ENCODE measurements at places on chromosomes 7 and 10.
A peak's percentile ranks its signal among the peaks of the same experiment; 100 is the strongest.

- DNase-seq: no peak
Measured at GRCh38 chr10:83886871-83887270, 252.4 kb upstream of the GHITM start.

DNA sequence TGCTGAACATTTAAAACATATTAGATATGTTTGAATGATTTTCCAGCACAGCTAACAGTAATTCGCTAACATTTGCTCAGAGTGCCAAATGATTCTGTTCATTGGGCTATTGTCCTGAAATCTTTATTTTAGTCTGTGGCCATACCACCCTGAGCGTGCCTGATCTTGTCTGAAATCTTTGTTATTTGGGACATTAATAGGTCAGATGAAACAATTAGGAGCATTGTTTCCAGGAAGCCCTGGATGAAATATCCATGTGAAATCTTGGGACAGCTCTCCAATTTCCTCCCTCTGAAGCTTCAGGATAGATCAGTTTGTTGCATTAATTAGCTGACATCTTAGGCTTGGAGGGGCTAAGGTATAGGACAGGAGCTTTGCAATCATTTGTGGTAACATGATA lies 512.0 kb downstream of the KIF20B start:
- DNase-seq: no peak

DNA sequence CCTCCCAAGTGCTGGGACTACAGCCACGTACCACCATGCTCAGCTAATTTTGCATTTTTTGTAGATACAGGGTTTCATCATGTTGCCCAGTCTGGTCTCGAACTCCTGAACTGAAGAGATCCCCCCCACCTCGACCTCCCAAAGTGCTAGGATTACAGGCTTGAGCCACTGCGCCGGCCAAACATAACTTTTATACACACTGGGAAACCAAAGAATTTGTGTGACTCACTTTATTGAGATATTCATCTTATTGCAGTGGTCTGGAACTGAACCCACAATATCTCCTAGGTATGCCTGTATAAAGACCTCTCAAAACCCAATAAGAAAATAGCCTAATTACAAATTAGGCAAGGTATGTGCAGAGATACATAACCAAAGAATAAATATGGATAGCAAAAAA lies 182.6 kb upstream of the FEZF1 start:
- DNase-seq: no peak

DNA sequence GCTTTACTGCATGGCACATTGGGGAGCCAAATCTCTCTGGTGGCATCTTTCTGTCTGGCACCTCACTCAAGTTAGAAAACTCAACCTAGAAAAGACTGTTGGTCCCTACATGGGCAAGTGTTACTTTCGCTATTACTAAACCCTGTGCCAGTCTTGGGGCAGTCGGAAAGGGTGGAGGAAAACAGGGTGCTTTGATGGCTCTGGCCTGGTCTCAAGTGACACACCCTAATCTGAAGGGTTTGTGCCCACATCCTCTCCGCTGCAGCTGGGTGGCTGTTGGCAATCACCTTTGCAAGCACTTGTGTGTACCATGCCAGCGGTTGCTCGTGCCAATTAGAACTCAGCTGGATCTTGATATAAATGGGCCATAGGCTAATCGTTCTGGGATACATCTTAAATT lies 159.8 kb upstream of the ITGB1 start:
- no peak for DNase-seq

DNA sequence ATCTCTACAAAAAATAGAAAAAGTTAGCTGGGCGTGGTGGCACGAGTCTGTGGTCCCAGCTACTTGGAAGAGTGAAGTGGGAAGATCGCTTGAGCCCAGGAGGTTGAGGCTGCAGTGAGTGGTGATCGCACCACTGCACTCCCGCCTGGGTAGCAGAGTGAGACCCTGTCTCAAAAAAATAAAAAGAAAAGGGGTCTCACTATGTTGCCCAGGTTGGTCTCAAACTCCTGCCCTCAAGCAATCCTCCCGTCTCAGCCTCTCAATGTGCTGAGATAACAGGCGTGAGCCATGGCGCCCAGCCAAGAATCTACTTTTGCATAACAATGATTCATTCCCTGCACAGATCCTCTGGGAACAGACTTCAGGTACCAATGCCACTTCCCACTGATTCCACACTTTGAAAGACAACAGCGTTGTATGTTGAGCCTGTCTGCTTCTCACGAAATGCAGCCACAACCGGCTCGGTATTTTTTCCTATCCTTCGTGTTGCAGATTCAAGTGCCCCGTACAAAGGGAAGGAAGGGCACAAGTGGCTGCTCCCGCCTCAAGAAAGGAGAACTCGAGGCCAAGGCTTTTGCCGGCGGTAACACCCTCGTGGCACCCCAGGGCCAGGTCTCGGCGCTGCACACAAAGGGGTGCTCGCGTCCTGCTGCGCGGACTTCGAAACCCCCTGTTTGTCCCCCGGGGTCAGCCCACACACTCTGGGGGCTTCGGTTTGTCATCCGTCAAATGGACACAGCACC lies 745 bp downstream of the DAGLB start:
- DNase-seq: peak; percentile 12

- DNase-seq: no peak
Measured at GRCh38 chr10:51377932-51378599, 303.8 kb downstream of the PRKG1 start.

DNA sequence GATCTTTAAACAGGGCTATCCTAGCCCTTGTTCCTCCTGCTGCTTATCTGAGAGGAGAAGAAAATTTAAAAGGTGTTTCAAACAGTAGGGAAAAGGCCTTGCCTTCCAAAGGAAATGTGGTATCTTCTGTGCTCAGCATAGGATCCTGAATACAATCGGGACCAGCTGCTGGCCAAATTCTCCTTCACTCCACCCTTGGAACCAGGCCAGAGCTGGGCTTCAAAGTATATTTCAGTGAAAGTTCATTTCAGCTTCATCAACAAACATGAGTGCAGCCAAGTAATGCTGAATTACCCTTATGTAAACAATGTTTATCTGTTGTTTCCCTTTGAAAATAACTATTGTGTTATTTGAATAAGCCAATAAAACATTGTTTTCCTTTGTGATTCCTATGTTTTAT lies 146.5 kb upstream of the MEOX2 start:
- DNase-seq: no peak

DNA sequence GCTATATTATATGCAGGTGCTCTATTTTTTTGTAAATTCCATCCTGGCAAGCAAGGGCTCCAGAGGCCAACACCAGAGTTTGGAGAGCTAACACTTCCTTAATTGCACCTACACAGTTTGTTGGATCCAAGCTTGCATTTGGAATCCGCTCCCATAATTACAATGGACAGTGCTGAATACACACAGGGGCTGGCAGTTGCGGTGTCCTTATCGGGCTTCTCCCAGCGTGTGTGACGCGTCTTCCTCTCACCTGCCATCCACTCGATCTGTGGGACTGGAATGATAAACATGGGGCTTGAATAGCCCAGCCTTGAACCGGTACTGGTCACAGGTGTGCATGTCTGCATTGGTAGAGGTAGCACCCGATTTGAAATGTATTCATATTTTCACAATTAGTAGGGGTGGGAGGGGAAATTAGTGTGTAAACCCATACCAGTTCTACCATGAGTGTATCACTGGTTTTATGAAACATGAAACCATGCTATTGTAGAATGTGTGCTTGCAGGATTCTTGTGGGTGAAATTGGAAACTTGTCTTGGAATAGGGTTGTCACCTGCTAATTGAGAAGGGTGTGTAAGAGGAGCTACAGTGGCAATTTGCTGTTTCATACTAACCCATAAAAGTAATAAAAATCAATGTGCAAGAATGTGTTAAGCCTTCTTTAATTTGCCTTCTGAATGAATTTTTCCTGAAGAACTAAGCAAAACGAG lies 316.5 kb downstream of the WDR11 start:
- DNase-seq: no peak

GRCh38 chr10:110577056-110577455 lies 9.6 kb downstream of the SMC3 start:
- no peak for DNase-seq

DNA sequence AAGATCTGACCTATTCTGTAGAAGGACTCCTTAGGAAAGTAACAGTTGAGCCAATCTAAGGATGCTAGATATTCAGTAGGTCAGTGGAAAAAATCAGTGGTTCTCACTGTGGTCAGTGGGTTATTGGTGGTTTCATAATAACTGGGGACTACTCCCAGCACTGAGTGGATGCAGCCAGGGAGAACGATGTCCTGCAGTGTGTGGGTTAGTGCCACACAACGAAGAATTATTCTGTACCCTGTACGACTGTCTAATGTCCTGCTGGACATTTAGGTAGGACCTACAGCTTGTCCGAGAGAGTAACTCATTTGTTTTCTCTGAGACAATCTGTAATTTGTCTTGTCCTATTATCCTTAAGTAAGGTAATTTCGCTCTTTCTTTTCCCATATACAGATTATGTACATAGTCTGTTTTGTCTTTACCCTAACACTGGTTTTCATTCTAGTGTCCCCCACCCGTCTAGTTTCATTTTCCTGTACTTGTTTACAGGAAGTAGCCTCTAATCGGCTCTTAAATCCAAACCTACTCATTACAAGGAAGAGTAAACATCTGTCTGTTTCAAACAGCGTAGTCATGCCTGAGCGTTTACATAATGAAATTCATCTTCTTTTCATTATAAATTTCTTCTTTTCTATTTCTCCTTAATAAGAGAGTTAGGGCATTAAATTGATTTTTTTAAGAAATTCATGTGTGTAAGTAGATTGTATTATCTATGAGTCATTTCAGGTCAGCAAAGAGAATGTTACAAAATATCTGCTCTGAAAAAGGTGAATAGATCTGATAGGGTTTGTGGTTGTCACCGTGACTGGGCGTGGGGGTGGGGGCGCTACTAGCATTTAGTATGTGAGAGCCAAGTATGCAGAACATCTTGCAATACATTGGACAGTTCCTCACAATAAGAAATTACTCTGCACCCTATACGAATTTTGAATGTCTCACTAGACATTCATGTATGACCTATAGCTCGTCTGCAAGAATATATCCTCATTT lies 8.3 kb upstream of the ZC3HAV1L start:
- DNase-seq: peak; percentile 59

DNA sequence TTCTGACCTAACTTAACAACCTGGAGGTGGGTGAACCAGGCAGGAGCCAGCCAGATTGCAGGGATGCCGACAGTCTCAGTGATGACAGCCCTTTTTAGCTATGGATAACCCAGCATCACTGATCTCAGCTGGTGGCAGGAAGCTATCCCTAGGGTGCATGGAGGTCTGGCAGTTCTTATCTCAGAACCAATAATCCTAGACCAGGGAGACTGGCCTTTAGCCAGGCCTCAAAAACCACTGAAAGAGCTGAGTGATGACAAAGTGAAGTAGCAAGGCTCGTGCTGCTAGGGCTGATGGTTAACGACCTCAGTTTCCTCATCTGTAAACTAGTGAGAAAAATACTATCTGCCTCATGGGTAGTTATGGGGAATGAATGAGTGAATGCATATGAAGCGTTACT lies 112.5 kb downstream of the RALA start:
- no peak for DNase-seq

- no peak for DNase-seq
Measured at GRCh38 chr7:4189131-4189570, 492.9 kb upstream of the FOXK1 start.

DNA sequence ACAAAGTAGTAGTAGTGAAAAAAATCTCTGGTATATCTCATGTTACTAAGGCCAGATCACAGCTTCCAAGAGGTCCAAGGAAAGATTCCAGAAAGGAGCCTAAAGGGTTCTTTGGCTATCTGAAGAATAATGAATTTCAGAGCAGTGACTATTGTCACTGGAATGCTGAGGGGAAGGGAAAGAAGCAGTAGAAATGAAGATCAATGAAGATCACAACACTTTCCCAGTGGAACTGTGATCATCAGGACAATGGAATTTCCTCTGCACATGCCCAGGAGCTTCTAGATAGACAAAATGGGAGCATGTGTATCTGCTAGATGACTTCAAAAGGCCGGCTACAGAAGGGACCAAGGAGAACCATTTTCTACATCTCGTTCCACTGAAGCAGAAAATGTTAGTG lies 219.5 kb upstream of the PHYHIPL start:
- DNase-seq: no peak

- no peak for DNase-seq
Measured at GRCh38 chr7:22397981-22398380, 41.0 kb upstream of the RAPGEF5 start.

DNA sequence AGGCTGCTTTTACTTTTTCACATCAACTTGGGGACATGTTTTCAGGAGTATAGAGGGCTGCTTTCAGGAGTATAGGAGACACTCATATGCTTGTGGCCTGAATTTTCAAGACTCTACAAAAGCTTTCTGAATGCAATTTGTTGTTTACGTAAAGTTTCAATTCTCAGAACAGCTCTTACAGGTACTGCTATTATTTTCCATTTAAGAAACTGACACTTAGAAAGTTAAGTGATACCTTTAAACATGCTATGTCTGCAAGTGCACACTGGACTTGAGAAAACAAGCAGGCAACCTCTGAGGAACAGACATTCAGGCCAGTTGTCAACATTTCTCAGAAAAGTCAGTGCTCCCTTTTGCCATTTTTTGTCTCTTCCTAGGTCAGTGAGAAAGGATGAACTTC lies 70.0 kb upstream of the PHYHIPL start:
- DNase-seq: no peak

DNA sequence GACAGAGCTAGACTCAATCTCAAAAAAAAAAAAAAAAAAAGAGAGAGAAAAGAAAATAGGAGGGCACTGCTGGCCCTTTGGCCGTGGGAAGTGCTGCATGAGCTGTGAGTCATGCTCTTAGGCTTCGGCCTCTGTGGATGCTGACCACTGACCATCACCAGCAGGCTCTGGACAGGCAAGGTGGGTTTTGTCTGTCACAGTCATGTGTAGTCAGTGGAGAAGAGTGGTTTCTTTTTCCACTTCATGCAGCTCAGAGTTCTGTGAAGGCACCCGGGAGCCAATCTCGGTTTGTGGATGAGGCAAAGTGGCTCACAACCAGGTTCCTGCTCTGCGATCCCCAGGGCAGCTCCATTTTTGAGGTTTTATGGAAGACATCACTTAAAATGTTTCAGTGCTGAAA lies 58.1 kb downstream of the PRTFDC1 start:
- no peak for DNase-seq

DNA sequence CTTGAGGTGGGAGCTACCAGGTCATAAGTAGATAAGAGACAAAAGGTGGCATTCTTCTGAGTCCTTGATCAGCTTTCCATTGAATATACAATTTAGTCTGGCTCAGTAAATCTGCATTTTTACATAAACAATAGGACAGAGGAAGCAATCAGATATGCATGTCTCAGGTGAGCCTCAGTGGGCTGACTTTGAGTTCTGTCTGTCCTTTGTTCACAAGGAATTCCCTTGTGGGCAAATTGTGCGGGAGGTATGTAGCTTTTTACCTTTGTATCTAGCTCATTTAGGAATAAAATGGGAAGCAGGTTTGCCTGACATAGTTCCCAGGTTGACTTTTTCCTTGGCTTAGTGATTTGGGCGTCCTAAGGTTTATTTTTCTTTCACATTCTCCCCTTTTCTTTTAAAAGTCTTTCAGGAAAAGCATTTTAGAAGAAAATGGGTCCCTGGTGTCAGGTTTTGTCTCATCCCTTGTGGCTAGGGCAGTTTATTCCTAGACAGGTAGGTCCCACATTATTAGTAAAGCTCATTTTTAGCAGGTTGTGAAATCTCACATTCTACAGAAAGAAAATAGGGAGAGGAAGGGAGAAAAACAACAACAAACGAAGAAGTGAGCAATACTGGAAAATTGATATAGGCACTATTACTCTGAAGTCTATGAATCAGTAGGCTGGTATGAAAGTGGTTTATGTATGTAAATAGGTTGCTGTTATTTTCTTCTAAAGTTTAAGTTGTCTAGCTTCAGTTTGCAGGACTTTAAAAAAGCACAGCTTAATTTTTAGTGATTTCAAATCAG lies 16.5 kb downstream of the SPAM1 start:
- DNase-seq: no peak

- DNase-seq: no peak
Measured at GRCh38 chr7:46071601-46072000, 150.5 kb upstream of the IGFBP3 start.
